ENCODE measurements at places on chromosomes 7 and 10. TPM values are rescaled to one million over a fixed set of nuclear protein-coding genes. Genes with fewer than 3 reads are reported as not detected.

Gene TMEM176B
- total RNA-seq = 0.15 TPM

Gene WNT2
- total RNA-seq = under 0.01 TPM

Gene LDB3
- total RNA-seq = 1.7 TPM

Gene TRDMT1
- 5.9 TPM for total RNA-seq

Gene EGFR
- 2.8 TPM for total RNA-seq

Gene EPDR1
- total RNA-seq = 105 TPM

Gene APBB1IP
- not detected for total RNA-seq

Gene GNAT3
- total RNA-seq = not detected

Gene SPDYE9
- not detected for total RNA-seq

Gene CCL24
- 0.62 TPM for total RNA-seq

Gene TACR2
- total RNA-seq = 1.0 TPM

Gene STOX1
- total RNA-seq = 0.34 TPM

Gene TEX36
- total RNA-seq = not detected

Gene TMEM184A
- total RNA-seq = not detected

Gene CDK14
- 3.0 TPM for total RNA-seq

Gene ARL3
- 5.0 TPM for total RNA-seq

Data from melanocyte of skin (primary cell).